Suppressor macrophage (primary cell): ENCODE measurements at places on chromosomes 6 and 20.

DNA sequence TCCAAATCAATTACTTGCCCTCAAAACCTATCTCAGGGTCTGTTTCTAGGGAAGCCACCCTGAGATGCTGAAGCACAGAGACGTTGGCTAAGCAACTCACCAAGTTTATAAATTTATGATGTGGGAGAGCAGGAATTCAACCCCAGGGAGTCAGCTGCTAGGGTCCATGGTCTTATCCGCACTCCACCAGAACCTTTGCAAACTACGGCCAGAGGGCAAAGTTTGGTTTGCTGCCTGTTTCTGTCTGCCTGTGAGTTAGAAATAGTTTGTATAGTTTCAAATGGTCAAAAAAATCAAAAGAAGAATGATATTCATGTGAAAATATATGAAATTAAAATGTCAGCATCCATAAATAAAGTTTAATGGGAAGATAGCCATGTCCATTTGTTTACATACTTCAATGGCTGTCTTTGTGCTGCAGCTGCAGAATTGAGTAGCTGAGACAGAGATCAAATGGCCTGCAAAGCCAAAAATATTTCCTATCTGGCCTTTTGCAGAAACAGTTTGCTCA, 83.7 kb upstream of the ZFP64 start:
- DNase-seq, result no peak

- peak; percentile 63 for DNase-seq
Measured at GRCh38 chr20:23350904-23351838, 580 bp downstream of the NXT1 start.

GRCh38 chr6:26495281-26495680, 4.8 kb upstream of the BTN1A1 start:
- no peak for DNase-seq

DNA sequence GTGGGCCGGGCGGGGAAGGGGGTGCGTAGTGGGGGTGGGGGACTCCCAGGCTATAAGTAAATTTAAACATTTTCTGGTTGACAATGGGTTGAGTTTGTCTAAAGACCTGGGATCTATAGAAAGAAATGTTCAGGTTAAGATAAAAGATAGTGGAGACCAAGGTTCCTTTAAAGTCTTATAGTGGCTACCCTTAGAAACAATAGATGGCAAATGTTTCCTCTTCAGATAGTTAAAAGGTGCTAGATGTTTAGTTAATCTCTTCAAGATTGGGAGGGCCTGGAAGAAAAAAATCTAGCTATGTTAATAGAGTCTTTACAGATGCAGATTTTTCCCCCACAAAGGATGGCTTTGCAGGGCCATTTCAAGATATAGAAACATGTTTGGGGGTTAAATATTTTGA, 446.4 kb upstream of the FKBP1C start:
- no peak for DNase-seq

DNA sequence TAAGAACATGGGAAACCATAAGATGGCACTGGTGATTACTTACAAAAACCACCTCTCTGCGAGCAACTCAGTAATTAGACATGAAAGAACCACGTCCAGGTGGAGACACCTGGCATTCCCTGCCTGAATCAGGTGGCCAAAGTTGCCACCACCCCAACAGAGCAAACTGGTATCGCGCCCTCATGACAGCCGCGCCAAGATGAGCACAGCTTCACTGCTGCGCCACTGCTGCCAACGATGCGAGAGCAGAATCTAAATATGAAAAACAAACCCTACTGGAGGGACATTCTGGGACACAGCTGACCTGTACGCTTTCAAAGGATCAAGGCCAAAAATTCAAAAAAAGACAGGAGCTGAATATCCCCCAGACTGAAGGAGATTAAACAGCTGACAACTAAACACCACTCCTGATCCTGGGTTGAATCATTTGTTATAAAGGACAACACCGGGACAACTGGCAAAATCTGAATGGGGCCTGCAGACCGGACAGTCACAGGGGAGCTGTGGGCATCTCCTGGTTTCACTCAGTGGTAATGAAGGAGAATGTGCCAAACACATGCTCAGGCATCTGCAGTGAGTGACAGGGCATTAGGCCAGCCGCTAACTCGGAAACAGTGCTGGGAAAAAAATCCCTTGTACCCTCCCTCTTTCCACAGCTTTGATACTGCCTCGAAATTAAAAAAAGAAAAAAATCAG, 17.4 kb downstream of the CST7 start:
- no peak for DNase-seq

- no peak for DNase-seq
Measured at GRCh38 chr20:59816146-59816738, 117.2 kb downstream of the SYCP2 start.

- no peak for DNase-seq
Measured at GRCh38 chr6:54135665-54136369, 24.6 kb downstream of the MLIP start.

GRCh38 chr6:133873538-133873937, 15.4 kb upstream of the TCF21 start:
- no peak for DNase-seq

DNA sequence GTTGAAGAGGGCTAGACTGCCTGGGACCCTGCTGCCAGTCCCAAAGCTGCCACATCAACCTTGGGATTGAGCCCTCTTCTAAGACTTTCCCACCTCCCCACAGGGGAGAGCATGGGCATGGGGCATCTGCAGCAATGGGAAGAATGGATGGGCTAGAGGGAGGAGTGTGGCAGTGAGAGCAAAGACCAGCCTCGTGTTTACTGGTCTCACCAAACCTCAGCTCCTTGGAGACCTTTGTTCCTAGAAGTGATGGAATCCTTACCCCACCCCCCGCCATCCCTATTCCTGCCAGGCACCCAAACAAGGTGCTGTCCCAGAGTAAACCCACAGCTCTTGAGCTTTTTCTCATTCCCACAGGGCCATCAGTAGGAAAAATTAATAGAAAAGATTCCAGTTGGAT, 20.0 kb upstream of the ARMC12 start:
- no peak for DNase-seq

DNA sequence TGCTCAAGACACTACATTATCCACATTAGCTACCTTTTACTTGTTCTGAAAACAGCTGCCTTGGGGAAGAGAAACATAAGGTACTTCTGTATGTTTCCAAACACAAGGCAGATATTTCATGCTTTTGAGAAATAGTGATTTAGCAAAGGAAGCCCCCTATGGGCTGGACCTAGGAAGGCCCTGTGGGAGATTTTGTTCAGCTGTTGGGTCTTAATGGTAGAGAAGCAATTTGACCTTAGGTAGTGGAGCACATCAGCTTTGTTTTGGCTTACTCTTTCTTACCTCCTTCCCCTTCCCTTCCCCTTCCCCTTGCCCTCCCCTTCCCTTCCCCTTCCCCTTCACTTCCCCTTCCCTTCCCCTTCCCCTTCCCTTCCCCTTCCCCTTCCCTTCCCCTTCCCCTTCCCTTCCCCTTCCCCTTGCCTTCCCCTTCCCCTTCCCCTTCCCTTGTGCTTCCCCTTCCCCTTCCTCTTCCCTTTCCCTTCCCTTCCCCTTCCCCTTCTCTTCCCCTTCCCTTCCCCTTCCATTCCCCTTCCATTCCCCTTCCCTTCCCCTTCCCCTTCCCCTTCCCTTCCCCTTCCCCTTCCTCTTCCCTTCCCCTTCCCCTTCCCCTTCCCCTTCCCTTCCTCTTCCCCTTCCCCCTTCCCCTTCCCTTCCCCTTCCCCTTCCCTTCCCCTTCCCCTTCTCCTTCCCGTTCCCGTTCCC, 84.6 kb downstream of the ANKS1A start:
- no peak for DNase-seq

DNA sequence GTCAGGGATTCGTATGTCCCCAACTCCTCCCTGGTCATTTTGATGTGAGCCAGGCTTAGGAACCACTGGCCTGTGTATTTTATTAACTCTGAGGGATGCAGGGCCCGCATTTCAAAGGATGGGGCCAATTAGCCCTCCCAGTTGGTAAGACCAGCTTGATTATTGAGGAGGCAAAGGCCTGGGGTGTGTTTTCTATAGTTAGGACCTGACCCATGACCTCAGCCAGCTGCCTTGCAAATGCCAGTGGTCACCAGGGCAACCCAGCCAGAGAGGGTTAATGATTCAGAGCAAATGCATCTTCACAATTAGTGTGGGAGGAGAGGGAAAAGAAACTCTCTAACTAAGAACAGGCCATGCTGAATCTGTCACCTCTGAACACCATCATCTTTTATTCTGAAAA, 835.4 kb downstream of the MAFB start:
- no peak for DNase-seq

DNA sequence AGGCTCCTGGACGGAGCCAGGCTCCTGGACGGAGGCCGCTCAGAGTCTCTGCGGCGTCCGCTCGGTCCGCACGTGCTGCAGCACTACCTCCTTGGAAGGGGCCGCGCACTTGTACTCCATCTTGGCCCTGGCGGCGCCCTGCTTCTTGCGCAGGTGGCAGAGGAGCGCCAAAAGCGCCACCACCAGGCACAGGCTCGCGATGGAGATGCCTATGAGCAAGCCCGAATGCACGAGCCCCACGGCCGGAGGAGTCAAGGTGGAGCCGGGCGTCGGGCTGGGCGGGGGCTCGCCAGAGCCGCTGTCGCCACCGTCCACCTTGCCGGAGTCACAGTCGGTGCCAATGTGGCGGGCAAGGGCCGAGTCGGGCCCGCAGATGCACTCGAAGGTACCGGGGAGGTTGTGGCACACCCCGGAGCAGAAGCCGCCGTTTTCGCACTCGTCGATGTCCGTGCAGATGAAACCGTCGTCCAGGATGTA, 1.7 kb downstream of the THBD start:
- DNase-seq, result no peak

DNA sequence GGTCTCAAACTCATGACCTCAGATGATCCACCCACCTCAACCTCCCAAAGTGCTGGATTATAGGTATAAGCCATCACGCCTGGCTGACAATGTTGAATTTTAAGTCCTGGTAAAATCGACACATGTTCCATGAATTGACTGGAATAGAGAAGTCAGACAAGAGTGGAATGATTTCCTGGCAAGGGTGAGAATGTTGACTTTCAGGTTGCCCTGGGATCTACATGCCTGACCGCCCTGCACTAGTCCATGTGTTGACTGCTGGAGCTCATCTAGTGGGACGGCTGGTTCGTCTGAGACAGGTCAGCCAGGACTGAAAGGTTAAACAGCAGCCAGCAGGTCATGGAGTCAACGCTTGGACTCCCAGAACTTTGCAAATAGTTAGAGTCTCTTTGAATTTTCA, 88.8 kb downstream of the SASH1 start:
- no peak for DNase-seq

DNA sequence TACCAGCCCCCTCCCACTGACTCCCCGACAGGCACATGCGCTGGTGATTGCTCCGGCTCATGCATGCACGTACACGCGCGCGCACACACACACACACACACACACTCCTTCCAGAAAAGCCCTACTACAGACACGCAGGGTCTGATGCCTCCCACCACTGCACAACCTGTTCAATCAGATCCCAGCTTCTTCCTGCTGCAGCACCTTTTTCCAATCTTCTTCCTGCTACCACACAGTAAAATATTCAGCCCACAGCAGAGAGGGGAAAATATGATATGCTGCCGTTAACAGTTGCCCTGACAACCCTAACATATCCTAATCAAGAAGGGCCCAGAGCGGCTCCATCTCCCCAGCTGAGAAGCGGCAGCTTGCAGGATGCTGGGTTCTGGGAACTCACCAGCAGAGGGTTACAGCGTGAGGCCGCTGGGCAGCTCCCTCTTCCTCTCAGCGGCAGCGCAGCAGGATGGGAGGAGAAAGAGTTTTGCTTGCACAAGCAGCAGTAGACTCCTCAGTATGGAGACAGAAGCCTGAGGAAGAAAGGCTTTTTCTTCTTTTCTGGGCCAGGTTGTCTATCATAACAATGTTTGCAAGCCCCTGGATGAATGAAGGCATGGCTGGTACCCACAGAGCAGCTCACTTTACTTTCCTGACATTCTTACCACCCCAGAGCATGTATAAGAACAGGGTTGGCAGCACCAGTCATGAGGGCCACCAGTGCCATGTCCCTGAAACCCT, 23.9 kb downstream of the MAP7 start:
- peak; percentile 75 for DNase-seq

DNA sequence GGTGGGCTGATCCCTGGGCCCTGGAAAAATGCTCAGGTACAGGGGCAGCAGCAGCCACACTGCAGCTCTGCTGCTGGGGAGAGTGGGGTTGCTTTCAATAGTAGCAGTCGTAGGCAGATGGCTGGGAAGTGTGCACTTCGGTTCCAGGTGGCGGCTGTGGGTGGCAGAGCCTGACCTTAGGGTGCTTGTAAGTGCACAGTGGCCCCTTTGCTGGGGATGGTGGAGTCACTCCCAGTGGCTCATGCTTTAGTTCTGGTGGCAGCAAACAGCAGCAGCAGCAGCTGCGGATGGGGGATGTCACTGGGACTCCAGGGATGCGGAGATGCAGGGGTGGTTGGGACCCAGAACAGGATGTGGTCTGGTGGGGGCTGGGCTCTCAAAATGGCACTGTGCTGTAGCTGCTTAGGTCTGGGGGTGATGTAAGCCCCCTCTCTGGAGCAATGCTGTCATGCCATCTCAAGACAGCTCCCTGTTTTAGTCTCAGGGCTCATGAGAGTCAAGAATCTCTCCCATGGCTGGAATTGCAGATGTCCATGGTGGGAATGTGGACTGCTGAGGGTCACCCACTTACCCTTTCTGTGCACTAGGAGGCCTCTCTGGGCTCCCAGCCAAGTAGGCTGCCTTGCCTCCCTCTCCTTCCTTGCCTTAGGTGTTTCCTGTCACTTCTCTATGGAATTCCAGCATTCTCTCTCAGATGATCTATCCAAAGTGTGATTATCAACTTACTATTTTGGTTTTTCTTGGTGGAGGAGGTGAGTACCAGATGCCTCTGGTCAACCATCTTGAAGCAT, 146.7 kb upstream of the SLC22A23 start:
- DNase-seq, result no peak

GRCh38 chr6:146650799-146651481, 52.2 kb downstream of the ADGB start:
- no peak for DNase-seq

GRCh38 chr6:118724211-118724610, 72.8 kb upstream of the CEP85L start:
- no peak for DNase-seq

- DNase-seq, result peak; percentile 53
Measured at GRCh38 chr20:1171461-1172093, 13.2 kb downstream of the TMEM74B start.

GRCh38 chr6:25329161-25329817, 50.1 kb downstream of the CARMIL1 start:
- no peak for DNase-seq

GRCh38 chr6:35669451-35670045, 19.2 kb downstream of the FKBP5 start:
- DNase-seq, result no peak

DNA sequence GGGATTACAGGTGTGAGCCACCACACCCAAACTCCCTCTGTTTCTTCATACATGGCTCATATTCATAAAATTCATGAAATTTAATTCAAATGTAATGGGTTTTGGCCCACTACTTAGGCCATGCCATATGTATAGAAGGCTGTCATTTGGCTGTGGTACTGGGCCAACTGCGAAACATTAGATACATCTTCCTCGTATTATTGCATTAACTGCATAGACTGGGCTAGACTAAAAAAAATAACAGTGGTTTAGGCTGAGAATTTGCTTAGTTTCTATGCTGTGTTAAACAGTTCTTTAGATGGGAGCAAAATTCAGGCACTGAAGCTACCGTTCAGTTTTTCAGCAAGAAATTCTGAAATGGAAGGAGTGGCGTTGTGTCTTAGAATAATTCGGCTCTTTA, 133.6 kb downstream of the DOK5 start:
- no peak for DNase-seq
